ELR (cell line): ENCODE measurements at places on chromosomes 4 and X.

DNA sequence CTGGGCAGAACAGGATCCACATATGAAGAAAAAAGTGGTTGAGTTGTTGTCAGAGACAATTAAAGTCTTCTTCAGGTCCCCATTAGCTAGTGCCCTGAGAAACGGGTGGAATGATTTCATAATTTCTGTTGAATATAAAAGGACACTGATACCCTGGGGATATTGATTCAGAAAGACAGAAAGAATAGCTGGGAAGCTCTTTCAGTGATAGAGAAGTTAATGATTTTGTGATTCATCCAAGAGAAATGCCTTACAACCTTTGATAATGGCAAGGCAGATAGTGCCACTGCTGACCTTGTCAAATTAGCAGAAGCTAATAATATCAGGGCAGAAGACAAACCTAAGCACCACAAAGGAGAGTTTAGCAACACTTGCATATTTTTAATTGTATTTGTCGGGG is 37.9 kb downstream of the UNC5C start:
- DNase-seq = no peak

- DNase-seq = peak; percentile 86
These were observed at the start of gene TBC1D9 for GRCh38 chr4:140756319-140757231. Gene TBC1D9, minus strand, starts transcription at chr4:140756385. Its CDS starts 340 bp downstream, at chr4:140756045.

- peak; percentile 57 for DNase-seq
These were observed 87.0 kb downstream of the PHOX2B start for GRCh38 chr4:41661442-41662076.

DNA sequence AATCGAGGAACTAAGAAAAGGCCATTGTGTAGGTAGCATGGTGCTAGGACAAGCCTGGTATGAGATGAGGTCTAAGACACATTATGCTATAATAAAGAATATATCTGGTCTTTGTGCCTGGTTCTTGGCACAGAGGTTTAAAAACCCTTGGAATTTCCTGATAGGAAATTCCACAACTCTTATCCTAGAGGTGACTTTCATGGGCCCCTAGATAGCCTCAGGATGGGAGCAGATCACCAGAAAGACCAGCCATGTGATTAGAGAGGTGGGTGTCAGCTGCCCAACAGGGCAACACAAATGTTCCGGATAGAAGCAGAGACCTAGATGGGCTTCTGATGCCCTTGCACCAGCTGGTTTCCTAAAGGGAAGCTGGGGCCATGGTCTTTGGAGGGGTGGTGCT is 107.2 kb downstream of the SCD5 start:
- no peak for DNase-seq

- no peak for DNase-seq
These were observed 19.7 kb upstream of the GLOD5 start for GRCh38 chrX:48741834-48742233.

DNA sequence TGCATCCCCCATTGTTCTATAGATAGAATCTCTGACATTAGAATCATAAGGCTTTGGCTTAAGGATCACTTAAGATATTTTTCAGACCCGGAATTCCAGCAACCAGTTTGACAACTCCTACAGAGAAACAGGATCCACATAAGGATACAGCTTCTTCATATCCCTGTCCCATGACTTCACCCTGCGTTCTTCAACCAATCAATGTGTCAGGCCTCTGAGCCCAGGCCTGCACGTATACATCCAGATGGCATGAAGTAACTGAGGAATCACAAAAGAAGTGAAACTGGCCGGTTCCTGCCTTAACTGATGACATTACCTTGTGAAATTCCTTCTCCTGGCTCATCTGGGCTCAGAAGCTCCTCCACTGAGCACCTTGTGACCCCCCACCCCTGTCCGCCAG is 85.1 kb downstream of the MFAP3L start:
- DNase-seq = no peak

- no peak for DNase-seq
These were observed 17.3 kb upstream of the SEL1L3 start for GRCh38 chr4:25879991-25880651.

DNA sequence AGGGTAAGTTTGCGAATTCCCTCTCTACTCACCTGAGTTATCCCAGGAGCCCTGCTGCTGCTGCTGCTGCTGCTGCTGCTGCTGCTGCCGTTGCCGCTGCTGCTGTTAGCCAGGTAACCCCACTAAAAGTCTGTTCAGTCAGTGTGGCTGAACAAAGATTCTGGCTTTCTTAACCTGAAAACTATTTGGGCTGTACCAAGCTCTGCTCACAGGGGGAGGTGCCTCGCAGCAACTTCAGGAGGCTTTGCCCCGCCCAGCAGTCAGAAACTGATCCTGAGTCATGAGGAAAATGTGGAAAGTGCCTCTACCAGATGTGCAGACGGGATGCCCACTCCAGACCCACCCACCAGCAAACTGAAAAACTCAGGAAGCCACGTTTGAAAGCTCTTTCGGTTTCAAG is at the start of gene CAPN6:
Gene CAPN6, minus strand, starts transcription at position 145 of the 400 bp plus-strand sequence. CDS start 6,547 bp downstream, outside the sequence.
- peak; percentile 22 for DNase-seq

GRCh38 chr4:90254357-90254756 is 127.2 kb downstream of the CCSER1 start:
- DNase-seq = no peak

GRCh38 chr4:81562093-81562492 is 90.4 kb upstream of the RASGEF1B start:
- no peak for DNase-seq

DNA sequence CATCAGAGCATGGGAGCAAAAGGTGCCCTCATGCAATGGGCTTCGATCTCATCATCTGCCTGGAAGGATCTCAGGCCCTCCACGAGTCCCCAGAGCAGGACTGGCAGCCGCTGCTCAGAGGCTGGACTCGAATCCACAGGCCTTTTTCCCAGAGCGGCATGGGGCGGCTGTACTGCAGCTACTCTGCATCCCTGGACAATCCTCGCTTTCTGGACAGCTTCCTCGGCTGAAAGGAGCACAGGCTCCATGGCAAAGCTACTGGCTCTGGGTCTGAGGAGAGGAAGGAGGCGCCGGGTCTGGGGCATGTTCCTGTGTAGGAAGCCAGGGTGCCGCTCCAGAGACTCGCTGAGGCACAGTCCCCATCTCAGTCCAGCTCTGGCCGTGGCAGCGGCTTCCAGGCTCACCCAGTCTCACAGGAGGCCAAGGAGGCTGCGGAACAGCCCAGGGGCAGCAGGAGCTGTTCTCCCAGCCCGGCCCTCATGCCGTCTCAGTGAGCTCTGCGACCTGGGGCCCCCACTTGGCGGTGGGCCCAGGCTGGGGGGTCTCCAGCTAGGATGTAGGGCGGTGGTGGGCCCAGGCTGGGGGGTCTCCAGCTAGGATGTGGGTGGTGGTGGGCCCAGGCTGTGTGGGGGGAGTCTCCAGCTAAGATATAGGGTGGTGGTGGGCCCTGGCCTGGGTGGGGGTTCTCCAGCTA is 2.7 kb upstream of the SPON2 start:
- no peak for DNase-seq

DNA sequence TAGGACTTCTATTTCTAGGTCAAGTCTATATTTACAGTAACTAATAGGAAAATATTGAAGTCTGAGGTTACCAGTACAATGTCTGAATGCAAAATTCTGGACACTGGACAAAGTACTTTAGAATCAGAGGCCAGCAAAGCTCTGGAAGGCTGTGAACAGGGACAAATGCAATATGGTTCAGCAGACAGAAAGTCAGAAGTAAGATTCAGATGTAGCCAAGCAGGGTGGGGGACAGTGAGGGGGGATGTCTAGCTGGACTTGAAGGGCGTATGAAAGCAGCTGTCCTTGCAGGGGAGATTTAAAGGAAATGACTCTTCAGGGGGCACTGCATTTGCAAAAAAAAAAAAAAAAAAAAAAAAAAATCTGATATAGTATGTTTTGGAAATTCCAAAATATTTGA is 2.9 kb downstream of the SORBS2 start:
- no peak for DNase-seq

- DNase-seq = no peak
These were observed 111.1 kb downstream of the ZNF330 start for GRCh38 chr4:141331534-141332358.

DNA sequence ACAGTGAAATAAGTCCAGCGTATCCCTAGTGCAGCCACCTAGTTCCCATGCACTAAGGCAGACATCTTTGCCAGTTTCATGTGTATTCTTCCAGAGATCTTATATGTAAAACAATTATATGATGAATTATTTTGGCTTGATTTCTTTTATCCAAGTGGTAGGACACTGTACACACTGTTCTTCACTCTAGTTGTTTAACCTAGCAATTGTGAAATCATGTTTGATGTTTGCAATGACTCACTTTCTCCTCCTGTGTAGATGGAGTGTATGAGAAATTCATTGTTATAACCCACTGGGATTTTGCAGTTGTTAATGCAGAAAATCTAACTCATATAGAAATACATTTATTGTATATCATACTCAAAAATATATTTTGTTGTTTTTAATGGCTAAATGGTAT is 17.5 kb upstream of the TBC1D1 start:
- peak; percentile 64 for DNase-seq

DNA sequence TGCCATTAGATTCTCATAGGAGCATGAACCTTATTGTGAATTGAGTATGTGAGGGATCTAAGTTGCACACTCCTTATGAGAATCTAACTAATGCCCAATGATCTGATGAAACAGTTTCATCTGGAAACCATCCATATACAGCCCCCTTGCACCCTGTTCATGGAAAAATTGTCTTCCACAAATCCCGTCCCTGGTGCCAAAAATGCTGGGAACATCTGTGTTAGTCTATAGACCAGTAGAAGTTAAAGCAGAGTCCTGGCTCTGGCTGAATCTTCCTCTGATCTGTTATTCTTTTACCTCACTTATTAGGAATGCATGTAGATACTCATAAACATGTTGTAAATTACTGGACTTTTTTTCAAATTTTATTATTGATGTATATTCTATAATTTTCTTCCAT is 29.2 kb downstream of the SULT1B1 start:
- no peak for DNase-seq

DNA sequence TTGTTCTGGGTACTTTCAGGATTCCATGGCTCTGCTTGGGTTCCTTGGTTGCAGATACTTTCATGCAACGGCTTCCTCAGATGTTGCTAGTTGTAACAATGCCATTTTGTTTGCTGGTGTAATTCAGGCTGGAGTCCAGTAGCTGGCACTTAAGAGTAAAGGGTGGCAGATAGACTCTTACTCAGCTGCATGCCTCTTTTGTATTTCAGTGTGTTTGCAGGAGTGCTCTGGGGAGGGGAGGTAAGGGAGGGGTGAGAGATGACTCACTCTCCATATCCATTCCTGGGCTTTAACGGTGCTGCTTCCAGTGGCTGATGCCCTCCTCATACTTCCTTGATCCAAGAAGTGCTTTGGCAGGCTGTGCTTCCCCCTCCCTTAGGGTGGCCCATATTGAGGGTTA is 155.2 kb downstream of the ZNF330 start:
- peak; percentile 85 for DNase-seq

GRCh38 chr4:169996379-169997240 is 29.6 kb downstream of the MFAP3L start:
- DNase-seq = no peak

DNA sequence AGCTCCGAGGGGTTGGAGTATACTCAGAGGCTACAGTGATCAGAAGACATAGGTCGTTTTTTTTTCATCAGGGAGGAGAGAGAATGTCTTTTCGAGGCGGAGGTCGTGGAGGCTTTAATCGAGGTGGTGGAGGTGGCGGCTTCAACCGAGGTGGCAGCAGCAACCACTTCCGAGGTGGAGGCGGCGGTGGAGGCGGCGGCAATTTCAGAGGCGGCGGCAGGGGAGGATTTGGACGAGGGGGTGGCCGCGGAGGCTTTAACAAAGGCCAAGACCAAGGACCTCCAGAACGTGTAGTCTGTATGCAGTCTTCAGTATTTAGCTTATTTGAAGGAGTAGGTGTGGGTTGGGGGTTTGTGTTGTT is 500 bp downstream of the GAR1 start:
- DNase-seq = peak; percentile 22

GRCh38 chrX:95760356-95760755 is 924.3 kb upstream of the DIAPH2 start:
- no peak for DNase-seq

DNA sequence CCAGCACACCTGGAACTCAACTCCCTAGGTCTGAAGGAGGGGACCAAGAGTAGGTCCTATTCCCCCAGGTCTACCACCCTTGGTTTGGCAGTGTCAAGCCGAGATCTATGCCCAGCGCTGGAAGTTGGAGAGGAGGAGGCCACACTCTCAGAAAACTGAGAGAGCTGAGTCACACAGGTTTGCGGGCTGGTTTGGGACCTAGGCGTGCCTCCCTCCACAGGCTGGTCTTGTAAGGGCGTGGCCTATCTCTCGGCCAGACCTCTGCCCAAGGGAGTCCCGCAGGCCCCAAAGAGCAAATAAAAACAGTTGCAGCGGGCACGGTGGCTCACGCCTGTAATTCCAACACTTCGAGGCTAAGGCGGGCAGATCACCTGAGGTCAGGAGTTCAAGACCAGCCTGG is 52.9 kb upstream of the INTU start:
- no peak for DNase-seq

GRCh38 chr4:16165931-16166330 is 60.3 kb downstream of the TAPT1 start:
- DNase-seq = no peak

DNA sequence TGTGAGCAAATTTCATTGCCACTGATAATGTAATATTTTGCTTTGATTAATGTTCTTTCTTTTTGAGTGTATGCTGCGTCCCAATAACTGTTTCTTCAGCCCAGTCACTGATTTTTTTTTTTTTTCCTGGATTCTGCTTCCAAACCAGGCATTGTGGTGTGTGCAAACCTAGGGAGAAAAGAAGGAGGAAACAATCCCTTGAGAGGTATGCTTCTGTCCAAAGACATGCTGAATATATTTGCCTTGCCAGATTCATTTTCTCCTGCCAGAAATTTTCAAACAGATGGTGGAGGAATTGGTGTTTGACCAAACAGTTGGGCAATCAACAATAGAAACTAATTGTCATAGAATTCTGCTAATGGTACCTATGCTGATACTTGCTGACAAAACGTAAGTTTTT is 753.6 kb downstream of the RPA4 start:
- DNase-seq = no peak

DNA sequence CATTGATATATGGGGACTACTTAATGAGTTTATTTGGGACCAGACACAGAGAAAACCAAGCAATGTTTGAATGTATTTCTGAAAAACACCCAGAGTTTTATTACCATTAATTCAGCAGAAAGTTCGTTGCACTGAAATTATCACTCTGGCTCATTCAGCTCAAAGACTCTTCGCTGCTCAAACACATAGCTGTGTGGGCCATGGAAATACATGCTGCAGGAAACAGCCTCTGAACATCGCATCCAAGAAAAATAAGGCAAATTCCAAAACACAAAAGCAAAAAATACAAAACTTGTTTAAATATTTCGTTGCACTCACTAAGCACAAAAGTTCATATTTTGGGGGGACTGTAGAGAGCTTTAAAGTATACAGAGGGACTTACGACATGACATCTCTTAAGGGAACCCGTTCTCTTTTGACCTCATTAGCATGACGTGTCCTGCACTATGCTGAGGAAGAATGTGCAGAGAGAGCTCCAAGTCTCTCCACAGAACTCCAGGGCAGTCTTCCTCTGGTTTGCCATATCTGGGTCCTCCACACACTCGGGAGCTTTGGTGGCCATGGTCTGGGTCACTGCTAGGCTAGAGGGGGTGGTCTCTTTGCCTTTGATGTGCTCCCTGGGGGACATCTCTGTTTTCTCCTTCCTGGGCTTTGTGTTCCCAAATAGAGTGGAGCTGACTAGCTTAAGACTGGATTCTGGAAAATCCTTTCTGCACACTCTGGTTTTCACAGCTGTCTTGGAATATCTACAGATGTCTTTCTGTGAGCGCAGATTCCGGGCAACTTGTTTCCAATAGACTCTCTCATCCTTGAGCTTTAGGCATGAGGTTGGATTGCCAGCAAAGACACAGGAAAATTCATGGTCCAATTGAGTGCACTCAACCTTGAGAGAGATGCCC is 2.8 kb downstream of the FGFBP1 start:
- no peak for DNase-seq

- no peak for DNase-seq
These were observed 4.1 kb downstream of the AFF2 start for GRCh38 chrX:148504506-148504905.
